GM04503 (cell line): ENCODE measurements at places on chromosomes 11 and 22.

DNA sequence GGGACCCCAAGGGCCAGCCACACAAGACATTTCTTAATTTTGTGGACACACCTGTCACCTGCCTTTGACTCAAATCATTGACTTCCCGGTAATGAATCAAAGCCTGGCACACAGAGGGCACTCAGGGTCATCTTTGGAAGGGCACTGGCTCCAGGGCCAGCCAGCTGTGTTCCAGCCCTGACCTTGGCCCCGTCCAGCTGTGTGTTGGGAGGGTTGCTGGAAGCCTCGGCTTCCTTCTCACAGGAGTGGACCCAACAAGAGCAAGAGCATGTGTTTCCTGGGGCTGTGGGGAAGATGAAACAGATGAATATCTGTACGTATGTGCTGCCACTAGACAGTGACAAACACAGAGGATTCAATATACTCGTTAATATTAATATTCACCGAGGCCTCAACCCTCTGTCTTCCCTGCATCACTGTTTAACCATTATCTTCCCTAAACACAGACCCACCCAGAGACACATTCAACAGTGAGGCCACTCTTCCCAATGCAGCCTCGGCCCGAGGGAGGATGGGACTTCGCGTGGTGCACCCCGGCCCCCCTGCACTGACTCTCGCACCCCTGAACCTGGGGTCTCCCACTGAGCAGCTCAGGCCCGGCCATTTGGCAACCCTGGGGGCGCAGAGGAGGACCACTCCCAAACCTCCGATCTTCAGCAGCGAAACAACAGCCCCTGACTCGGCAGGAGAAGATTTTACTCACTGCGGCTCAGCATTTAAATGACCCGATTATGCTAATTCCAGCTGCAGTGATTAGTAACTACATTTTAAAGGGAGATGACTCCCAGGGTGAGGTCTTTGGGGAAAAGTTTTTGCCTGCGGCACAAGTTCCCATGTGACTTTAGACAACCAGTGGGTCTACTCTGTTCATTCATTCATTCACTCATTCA lies 45.7 kb downstream of the PHF21B start:
- no peak for DNase-seq

DNA sequence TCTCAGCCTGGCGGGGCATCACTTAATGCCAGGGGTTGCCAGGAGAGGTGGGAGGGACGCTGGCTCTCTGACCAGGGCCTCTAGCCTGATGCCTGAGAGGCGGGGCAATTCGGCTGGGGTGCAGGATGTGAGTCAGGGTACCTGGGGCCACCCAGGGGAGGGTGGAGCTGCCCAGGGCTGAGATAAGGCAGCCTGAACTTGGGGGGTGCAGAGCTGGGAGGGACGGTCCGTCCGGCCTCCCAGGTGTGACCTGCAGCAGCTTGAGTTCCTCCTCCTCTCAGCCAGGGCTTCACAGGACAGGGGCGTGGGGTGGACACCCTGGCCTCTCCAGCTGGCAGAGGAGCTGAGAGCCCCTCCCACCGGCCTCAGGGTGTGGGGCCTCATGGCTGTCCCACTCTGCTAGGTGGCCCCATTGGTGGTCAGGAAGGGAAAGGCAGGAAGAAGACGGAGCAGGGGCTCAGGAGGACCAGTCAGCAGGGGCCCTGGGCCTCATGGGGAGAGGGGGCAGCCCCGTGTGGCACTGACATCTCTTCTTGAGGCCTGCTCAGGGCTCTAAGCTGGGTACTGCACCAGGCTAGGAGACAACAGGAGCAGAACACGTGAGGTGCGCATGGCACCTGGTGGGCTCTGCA lies 942 bp upstream of the RPS6KA4 start:
- DNase-seq, result no peak

DNA sequence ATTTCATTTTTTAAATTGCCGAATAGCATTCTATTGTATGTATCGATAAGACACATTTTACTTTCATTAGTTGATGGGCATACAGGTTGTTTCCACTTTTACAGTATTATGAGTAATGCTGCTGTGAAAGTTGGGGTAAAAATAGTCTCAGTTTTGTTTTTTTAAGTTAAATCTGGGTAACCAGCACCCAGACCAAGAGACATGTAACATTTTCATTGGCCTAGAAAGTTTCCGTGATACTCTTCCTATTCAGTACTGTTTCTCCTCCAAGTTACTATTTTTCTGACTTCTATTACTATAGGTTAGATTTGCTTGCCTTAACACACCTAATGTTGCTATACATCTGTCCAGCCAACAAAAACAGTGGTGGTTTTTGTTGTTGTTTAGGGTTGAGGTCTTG lies 12.3 kb downstream of the IPO7 start:
- no peak for DNase-seq

DNA sequence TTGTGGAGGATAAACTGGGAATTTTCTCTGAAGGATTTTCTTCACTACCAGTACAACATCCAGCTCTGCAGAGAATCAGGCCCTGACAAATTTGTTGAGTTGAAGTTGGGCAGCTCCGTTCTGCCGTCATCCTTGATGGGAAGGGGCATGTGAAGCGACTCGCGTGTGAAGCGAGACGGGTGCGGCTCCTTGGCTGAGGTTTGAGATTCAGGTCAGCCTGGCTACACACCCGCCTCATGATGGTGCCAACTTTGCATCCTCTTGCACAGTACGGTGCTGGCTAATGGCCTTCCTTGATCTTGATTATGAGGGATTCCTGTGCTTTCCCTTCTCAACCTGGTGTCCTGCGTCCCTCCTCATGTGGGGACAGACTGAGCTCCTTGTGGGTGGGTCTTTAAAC lies 19.7 kb upstream of the CDC42EP2 start:
- no peak for DNase-seq

DNA sequence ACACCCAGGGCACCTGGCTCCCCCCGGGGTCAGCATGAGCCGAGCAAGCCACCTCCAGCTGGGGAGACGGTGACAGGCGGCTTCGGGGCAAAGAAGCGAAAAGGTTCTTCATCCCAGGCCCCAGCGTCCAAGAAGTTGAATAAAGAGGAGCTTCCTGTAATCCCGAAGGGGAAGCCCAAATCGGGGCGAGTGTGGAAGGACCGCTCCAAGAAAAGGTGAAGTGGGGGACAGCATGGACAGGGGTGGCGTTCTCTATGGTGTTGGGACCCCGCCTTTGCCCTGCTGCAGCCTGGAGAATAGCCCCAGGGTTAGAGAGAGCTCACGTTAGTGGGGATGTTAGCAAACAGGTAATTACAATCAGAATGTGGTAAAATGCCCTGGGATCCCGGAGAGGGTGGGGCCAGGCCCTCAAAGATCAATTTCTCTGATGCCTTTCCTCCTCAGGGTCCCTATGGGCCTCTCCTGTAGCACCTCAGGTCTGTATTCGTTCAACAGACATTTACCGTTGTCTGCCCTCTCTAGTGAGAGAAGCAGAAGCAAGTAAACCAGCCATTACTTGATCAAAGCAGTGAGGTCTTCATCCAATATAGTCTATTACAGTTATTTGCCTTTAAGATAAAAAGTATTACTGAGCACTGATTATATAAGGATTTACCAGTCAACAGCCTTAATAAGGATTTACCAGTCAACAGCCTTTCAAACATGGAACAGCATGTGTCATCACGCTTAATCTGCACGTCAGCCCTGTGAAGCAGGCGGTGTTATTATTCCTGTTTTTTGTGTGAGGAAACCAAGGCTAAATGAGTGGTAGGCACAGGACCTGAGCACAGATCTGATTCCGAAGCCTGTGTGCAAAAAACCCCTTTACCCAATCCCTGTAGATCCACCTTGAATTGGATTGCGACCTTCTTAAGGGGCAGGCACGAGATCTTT lies 1.0 kb downstream of the CCDC86 start:
- no peak for DNase-seq

DNA sequence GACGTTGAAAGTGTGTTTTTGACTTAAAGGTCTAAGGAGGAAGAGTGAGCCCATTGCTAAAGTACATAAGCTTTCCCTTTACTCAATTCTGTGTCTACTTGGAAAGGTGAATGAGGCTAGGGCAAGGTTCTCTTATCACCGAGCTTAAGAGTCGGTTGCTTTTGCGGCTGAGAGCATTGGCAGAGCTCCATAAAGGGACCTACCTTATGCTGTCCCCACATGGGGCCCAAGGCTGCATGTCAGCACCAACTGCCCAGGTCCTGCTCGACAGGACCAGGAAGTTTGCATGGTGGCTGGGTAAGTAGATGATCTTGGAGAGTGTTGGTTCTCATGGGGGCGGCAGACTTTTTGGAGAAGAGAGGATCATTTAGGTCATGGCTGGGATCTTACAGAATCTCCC lies 91.2 kb downstream of the ZBTB16 start:
- no peak for DNase-seq

GRCh38 chr11:16034074-16034473 lies 322.3 kb downstream of the SOX6 start:
- DNase-seq, result no peak

GRCh38 chr11:101010899-101011298 lies 118.7 kb downstream of the PGR start:
- no peak for DNase-seq

DNA sequence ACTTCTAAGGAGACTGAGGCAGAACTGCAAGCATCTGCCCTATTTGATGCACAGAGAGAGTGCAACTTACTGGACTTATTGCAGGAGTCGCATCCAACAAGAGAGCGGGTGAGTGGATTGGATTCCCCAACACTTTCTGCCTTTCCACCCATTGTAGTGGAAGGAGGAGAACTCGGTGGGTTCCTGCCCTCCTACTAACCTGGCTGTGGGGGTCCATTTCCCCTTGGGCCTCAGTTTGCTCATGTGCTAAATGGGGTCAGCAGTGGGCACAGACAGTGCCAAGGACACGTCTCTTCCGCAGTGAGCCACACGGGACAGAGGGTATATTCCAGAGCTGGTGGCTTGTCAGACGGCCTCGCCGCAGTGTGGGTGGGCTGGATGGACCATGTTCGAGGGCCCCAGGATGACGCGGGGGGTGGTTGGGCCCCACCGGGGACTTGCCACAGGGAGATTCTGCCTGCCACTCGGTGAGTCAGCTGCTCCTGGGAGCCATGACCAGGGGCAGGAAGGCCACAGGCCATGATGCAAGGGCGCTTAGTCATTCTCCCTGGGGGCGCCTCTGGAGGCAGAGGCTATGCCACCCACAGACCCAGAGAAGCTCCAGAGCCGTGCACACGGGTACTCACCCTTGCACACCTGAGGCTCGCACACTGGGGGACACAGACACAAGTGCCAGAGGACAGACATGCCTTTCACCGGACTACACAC lies 8.2 kb downstream of the ALX4 start:
- no peak for DNase-seq

DNA sequence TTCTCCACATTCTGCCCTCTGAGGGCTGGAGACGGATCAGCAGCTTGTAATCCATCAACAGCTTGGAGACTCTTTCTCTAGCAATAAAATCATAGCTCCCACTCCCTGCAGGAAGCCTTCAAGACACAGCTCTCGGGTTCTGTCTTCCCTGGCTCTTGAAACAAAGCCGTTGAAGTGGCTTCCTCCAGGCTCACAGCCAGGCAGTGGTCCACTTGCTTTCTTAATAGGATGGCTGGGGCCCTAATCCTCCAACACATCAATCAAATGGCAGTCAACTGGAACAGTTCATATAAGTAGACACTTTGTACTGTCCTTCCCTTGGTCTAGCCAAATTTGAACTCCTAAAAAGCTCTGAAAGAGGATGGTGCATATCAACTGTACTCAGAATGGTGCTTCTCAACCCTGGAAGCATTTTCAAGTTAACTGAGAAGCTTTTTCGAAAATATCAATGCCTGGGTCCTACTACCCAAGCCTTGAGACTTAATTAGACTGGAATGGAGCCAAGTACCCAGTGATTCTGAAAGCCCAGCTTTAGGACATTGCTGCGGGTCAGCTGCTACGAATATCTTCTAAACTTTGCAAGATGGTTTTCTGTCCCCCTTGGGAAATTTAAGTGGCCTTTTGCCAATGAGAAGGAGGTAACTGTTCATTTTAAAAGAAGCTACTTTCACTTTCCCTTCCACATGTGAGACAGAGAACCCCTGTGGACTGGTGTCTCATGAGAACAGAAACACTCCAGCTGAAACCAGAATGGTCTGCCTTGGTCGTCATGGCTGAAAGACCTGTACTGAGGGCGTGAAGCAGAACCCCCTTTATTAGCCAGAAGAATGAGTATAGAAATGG lies 74.7 kb downstream of the SC5D start:
- DNase-seq, result no peak

- DNase-seq, result no peak
Measured at GRCh38 chr22:27706489-27706888, 95.1 kb downstream of the MN1 start.

- DNase-seq, result no peak
Measured at GRCh38 chr11:65504674-65505465, 6.0 kb downstream of the MALAT1 start.

GRCh38 chr11:15901054-15901453 lies 455.3 kb downstream of the SOX6 start:
- DNase-seq, result no peak

DNA sequence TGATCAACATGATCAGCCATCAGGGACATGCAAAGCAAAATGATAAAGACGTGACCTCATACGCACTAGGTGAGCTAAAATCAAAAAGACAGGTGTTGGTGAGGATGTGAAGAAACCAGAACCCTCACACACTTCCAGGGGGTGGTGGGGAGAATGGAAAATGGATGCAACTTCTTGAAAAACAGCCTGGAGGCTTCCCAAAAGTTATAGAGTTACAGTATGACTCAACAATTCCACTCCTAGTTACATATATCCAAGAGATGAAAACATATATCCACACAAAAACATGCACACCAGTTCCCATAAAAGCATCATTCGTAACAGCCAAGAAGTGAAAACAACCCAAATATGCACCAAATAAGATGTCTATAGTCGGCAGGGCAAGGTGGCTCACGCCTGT lies 42.1 kb upstream of the APLNR start:
- DNase-seq, result no peak

- no peak for DNase-seq
Measured at GRCh38 chr11:70953720-70954119, 298.7 kb downstream of the SHANK2 start.

GRCh38 chr11:85759915-85760314 lies 51.0 kb downstream of the SYTL2 start:
- peak; percentile 91 for DNase-seq

- DNase-seq, result no peak
Measured at GRCh38 chr11:133778161-133778560, 67.2 kb downstream of the SPATA19 start.

DNA sequence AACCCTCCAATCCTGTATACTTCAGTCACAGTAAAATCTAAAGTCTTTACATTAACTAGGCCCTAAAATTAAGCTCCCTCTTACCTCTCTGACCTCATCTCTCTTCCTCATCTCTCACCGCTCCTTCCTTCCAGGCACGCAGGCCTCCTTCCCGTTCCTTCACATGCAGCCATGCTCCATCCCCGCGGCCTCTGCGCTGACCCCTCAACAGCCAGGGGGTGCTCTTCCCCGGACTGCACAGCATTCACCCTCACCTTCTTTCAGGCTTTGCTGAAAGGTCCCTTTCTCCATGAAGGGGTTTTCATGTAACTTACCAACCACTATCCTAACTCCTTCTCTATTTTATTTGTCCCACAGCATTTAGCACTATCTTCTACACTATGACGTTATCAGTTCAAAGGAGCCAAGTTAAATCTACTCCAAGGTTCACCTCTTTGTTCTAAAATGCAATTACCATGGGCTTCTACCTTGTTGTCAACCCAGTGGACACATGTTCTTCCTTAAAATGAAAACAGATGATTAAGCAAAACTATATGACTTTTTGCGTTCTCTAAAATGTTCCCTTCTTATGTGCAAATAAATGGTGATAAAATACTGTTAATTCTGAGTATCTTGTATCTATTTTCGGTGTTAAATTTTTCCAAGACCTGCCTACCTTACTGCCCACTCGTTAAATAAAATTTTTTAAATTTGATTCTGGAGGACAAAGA lies 57.8 kb upstream of the APOA1 start:
- no peak for DNase-seq
